ENCODE measurements at places on chromosomes 16 and 17.

GRCh38 chr16:82995924-82996441 is 369.2 kb downstream of the CDH13 start:
- DNase-seq: no peak

DNA sequence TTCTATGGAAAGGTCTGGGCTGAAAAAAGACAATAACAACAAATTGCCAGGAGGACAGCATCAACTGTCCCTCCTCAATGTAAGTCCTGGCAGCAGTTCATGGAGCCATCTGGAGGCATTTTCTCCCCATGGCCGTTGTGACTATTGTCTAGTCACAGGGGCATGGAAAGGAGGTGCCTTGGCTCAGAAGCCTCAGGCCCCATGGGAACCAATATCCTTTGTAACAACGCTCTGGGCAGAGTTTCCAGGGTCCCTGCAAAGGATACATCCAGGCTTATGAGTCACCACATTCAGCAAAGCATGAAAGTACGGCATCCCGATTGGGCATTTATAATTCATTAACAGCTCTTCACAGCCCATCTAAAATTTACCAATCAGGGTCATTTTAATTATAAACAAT is 85.2 kb downstream of the GLG1 start:
- DNase-seq: no peak

DNA sequence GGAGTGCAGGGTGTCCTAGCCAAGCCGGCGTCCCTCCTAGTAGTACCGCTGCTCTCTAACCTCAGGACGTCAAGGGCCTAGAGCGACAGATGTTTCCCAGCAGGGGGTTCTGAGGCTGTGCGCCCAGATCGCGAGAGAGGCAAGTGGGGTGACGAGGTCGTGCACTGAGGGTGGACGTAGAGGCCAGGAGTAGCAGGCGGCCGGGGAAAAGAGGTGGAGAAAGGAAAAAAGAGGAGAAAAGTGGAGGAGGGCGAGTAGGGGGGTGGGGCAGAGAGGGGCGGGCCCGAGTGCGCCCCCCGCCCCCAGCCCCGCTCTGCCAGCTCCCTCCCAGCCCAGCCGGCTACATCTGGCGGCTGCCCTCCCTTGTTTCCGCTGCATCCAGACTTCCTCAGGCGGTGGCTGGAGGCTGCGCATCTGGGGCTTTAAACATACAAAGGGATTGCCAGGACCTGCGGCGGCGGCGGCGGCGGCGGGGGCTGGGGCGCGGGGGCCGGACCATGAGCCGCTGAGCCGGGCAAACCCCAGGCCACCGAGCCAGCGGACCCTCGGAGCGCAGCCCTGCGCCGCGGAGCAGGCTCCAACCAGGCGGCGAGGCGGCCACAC is at the start of gene MMP2:
Gene MMP2, plus strand, starts transcription at position 372 of the 603 bp plus-strand sequence. CDS start 282 bp downstream, outside the sequence.
- DNase-seq: no peak

DNA sequence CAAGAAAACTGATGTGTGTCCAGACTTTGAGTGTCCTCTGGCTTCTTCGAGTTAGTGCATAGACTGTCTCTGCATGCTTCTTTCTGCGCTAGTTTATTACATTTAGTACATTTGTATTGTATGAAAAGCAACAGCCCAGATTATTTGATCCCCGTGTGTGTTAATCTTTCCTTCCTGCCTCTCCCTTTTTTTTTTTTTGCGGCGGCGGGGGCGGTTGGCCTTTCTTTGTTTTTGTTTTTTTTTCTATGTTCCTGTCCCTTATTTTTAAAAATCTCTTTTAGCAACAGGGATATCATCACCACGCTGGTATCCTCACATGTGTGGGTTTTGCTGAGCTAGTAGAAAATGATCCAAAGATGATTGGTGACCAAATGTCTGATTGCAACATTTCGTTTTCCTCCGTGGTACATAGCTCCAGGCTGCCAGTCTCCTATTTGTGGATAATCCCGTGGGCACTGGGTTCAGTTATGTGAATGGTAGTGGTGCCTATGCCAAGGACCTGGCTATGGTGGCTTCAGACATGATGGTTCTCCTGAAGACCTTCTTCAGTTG is 9.4 kb downstream of the SCPEP1 start:
- no peak for DNase-seq

DNA sequence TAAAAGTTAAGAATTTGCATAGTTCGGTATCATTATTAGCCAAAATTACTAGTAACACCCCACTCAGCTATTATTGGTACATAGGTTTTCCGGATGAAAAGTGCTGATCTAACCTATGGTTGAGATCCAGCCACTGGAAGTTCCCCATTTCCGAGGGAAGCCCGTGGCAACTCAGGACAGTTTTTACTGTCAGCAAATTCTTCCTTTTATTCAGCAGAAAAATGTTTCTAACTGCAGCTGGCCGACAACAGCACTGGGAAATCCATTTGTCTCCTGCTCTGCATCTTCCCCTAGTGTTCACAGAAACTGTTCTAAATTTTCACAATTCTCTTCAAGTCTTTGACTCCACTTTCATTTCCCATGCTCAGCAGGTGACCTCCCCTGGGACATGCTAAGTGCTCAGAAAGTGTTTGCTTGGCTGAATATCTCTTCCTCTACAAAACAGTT is 15.5 kb upstream of the MMD start:
- DNase-seq: no peak

GRCh38 chr16:4944333-4945281 is 7.7 kb upstream of the PPL start:
- no peak for DNase-seq

DNA sequence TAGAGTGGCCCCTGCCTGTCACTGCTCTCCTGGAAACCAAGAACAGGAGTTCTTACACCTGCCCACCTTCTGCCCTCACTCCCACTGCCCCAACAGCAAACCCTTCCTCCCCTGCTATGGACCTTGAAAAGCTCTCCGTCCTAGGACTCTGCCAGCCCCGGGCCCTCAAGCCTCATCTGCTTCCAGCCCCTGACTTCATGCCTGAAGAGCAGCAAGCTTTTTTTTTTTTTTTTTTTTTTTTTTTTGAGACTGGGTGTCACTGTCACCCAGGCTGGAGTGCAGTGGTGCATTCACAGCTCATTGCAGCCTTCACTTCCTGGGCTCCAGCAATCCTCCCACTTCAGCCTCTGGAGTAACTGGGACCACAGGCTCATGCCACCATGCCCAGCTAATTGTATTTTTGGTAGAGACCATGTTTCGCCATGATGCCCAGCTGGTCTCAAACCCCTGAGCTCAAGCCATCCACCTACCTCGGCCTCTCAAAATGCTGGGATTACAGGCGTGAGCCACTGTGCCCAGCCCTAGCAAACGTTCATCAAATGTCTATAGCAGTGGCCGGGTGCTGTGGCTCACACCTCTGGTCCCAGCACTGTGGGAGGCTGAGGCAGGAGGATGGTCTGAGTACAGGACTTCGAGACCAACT is 16.9 kb downstream of the CARHSP1 start:
- DNase-seq: no peak
